Cerebellar nuclear complex (tissue), 1 donor: ENCODE measurements at places on chromosomes 16 and 17.

DNA sequence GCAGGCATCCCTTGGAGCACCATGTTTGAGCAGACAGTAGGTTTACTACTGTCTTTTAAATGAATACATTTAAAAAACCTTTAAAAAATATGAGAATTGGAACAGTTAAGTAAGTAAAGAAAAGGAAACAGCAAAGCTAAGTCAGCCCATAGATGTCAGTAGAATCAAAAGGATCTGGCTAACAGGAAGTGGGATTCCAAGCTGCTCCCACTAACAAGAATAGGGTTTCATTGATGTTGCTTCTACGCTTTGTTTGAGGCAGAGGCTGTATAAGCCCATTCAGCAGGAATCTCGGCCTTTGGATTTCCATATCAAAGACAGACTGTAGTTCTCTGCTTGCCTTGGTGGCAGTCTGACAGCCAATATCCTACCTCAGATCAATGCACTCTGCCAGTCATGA lies 122.9 kb upstream of the ELAC2 start:
- no peak for DNase-seq

DNA sequence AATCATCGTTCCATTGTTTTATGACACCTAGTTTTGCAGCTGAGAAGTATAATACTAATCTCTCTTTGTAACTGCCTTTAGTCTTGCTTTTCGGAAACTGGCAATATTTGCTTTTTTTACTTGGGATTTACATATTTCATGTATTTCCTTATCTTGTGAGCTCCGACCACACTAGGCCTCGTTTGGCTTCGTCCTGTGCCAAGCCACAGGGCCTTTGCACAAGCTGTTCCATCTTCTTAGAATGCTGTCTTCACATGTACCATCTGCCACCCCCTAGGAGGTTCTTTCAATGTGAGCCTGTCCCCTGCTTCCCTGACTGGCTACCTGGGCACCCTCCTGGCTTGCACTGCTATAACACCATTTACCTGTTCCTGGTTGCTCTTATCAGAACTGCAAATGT lies 77.2 kb downstream of the SHISA6 start:
- DNase-seq: no peak

GRCh38 chr16:57367116-57367752 lies 5.1 kb upstream of the CX3CL1 start:
- DNase-seq: no peak

- no peak for DNase-seq
These were observed 568.8 kb upstream of the ZFHX3 start for GRCh38 chr16:73616770-73617169.

DNA sequence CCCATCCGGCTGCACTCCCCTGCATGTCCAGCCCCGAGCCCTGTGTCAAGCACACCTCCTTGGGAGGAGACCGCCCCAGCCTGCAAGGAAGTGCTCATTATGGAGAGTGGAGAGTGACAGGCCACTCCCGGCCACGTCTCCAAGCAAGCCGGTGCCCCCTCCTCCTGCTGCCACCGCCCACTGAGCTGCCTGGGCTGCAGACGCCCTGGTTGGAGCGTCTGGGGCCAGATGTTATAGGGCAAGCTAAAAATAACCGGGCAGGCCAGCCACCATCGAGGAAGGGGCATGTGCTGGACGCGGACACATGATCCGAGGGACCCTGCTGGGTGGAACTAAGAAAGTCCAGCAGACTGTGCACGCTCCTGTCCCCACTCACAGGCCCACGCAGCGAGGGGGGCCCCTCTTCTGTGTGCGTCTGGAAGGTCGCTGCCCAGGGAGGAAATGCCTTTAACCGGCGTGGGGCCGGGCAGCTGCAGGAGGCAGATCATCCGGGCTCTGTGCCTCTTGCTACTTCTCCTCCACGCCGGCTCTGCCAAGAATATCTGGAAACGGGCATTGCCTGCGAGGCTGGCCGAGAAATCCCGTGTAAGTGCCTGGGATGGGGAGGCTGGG lies at the start of gene WFDC1:
Gene WFDC1 (plus strand): TSS at position 348 of the 612 bp plus-strand sequence. CDS start 94 bp downstream, at position 442.
- no peak for DNase-seq

DNA sequence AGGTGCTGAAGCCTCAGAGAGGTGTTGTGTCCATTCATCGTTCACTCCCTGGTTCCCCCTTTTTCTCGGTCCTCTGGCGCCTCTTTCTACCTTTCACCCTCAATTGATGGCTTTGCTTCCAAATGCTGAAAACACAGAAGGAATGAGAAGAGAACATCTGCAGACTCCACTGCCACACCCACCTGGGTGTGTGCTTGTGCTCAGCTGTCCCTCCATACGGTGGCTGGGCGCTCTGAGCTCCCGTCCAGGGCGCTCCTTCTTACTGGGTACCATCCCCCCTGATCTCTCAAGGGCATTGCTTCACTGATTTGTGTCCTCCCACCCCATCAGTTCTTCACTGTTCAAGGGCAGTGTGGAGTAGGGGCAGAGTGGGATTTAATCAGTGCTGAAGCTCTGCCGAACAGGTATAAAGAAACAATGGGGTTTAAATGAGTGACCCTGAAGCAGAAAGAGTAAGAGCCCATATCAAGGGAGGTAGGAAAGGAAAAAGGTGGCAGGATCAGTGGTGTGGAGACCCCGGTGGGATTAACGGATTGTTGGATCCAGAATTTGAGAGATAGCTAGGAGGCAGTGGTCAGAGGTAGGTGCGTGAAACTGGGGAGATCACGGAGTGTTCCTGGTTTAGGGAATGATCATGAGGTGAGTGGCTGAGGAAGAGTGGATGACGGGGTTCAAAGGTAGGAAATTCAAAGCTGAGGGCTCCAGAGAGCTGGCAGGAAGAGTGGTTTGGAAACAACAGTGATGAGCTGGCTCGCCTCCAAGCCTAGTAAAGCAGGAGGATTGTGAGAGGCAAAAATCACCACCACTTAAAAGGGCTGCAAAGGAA lies 40.8 kb downstream of the MRTFB start:
- DNase-seq: no peak

DNA sequence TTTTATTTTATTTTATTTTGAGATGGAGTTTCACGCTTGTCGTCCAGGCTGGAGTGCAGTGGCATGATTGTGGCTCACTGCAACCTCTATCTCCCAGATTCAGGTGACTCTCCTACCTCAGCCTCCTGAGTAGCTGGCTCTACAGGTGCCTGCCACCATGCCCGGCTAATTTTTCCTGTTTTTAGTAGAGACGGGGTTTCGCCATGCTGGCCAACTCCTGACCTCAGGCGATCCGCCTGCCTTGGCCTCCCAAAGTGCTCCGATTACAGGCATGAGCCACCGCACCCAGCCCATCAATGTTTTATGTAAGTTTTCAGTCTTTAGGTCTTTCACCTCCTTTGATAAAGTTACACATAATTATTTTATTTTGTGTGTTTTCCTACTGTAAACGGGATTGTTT lies 154.6 kb downstream of the COPRS start:
- DNase-seq: no peak

- no peak for DNase-seq
These were observed 161.1 kb upstream of the TBX2 start for GRCh38 chr17:61238455-61238933.

- no peak for DNase-seq
These were observed 527.8 kb upstream of the PSMD7 start for GRCh38 chr16:73768786-73769203.

GRCh38 chr16:88382491-88383400 lies at the start of gene ZNF469:
ZNF469 (plus strand) TSS chr16:88382959; CDS start chr16:88427471, 44,512 bp downstream.
- DNase-seq: no peak

- no peak for DNase-seq
These were observed 1.6 kb upstream of the ADGRG3 start for GRCh38 chr16:57666353-57667047.

DNA sequence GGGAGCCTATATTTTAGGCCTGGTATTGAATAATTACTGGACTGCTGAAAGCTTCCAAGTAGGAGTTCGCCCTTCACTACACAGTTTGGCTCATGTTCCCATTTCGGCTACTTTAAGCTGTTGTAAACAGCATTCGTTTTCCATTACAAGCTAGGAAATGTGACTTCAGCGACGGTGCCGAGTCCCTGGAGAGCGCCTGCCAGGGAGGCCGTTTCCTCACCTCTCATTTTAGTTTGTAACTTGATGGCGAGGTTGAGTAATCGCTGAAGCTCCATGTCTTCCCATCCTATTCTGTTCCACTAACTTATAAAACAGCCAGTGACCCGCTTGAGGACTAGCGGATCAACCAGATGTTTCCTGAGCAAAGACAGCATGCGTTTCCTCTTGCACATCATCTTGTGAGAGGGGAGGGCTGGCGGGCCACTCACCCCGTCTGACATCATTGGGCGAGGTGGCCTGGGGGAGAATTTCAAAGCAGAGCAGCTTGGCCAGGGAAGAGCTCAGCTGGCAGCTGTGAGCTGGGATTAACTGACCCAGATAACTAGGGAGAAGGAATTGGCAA lies 32.9 kb downstream of the PCTP start:
- DNase-seq: no peak

GRCh38 chr16:14007450-14007849 lies 63.7 kb upstream of the MRTFB start:
- DNase-seq: no peak

- DNase-seq: no peak
These were observed 34.7 kb upstream of the VPS4A start for GRCh38 chr16:69276148-69277115.

DNA sequence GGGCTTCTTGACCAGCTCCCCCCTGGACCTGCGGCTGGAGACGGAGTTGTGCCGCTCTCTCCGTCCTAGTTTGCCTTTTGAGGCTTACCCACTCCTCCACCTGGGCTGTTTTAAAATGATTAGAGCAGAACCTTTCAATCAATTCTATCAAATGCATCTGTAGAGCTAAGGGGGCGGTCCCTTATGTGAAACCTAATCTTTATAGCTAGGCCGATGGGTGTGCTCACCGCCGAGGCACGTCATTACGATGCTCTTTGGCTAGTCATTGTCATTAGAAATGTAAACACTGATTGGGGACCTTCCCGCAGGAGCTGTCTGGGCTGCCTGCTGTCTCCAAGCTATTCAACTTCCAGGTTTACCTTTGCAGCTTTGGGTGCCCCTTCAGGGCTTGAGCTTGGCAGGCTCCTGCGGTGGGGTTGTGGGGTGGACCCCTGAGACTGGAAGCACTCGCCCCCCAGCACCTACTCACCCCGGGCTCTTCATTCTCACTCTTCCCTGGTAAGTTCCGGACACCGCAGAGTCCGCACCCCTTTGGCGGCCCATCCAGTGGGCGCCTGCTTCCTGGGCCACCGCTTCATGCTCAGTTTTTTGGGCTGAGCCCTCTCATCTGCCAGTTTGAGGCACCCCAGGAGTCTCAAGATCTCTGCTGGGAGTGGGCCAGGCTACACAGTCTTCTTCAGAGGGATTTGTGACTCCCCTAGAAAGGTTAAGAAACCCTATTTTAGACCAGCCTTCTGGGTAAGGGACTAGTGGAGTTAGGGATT lies 20.9 kb upstream of the IL17C start:
- DNase-seq: no peak

GRCh38 chr16:3829631-3830536 lies 50.6 kb downstream of the CREBBP start:
- no peak for DNase-seq

DNA sequence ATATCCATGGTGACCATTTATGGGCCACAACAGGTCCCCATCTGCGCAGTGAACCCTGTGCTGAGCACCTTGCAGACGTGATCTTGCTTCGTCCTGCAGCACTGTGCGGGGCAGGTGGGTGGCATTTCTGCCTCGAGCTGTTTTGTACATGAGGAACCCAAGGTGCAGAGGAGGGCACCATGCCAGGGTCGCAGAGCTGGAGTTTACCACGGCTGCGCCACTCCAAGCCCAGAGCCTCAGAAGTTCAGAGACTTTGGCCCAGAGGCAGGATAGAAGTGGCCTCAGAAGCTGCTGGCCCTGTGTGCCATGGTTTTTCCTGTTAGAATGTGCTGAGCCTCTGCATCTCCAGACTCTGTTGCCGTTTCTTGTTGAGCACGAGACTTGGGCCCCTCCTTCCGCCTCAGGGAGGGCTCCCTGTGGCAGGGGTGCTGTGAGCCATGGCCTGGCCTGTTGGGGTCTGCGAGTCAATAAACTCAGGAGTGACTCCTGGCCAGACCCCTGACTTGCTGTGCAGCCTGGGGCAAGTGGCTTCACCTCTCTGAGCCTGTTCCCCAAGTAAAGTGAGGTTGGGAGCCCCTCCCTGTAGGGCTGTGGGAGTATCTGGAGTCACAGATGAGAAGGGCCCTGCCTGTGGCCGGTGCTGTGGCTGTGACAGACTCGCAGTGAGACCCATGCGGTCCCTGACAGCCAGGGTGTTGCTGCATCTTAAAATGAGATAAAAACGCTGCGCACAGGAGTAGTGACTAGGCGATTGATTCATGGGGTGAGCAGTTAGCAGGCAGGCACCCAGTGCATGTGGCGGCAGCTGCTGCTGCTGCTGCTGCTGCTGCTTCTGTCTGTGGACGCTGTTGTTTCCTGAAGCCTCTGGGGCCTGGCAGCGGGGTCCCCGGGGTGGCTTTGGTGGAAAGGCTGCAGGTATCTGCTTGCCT lies 11.8 kb downstream of the MAP2K3 start:
- DNase-seq: no peak

- DNase-seq: no peak
These were observed 23.1 kb upstream of the DHRS13 start for GRCh38 chr17:28925912-28926365.

GRCh38 chr17:67076290-67076689 lies 31.9 kb downstream of the CACNG1 start:
- no peak for DNase-seq

DNA sequence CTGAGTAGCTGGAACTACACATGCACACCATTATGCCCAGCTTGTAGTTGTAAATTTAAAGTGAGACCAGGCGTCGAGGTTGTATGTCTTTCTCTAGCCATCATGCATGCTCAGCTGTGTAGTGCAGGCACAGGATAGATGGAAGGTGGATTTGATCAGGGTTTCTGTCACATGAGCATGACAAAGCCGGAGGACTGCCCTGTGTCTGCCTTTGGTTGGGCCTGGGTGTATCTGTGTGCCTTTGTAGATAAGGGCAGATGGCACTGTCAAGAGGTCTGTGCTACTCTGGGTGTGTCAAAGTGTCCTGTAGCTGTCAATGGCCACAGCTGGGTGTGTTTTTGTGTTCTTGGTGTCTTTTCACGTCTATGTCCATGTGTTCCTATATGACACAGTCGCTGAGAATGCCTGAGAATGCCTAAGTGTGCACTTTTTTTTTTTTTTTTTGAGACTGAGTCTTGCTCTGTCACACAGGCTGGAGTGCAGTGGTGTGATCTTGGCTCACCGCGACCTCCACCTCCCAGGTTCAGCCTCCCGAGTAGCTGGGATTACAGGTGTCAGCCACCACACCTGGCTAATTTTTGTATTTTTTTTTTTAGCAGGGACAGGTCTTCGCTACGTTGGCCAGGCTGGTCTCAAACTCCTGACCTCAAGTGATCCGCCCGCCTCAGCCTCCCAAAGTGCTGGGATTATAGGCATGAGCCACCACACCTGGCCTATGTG lies 4.1 kb upstream of the NAGS start:
- DNase-seq: no peak
